ENCODE measurements at places on chromosomes 7 and 10.

DNA sequence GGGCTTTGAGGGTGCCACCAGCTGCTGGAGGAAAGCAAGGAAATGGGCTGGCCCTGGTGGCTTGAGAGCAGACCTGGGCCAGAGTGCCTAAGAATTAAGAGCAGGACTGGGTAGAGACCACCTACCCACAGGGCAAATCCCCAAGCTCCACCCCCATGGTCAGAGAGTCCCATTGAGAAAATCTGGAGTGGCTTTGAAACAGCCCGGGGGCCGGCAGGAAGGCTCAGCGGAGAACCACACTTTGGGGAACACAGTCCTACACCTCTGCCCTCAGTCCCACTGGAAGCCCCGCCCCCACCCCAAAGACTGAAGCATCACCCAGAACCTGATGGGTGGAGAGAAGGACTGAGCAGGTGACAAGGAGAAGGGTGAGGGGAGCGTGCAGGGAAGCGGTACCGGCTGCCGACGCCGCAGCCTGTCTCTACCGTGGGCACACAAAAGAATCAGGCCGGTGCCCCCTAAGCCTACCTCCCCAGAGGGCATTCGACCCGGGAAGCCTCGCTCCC is 3.6 kb downstream of the SMARCD3 start:
- no peak for DNase-seq

DNA sequence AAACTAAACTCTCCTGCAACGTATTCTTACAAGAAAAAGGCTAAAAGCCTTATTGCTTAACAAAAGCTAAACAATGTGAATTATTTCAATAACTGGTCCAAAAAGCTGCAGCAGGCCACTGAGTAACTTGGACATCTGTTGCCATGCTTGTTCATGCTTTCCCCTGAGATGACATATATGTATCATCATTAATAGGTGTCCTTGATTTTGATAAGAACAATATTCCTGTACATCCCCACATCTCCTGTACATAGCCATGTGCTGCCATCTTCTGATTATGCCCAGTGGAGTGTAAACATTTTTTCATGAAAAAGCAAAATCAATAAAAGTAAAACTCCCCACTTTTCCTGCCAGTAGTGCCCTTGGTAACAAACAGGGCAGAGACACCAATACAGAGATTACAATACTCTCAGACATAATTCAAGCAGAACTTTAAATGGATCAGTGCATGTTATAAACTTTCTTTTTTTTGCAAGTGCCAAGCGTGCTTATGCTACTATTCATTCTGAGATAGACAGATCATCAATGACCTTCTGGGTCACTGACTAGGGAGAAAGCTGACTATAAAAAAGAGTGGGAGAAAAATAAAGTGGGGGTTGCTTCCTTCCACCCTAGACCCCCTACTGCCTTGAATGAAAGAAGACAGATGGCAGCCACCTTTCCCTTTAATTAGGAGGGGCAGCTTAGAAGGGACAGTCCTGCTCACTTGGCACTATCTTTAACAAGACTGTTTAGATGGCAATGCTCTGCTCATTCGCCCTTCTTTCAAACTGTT is 205.5 kb upstream of the KLF14 start:
- no peak for DNase-seq

GRCh38 chr10:97217299-97217698 is 31.5 kb upstream of the SLIT1 start:
- DNase-seq = no peak

DNA sequence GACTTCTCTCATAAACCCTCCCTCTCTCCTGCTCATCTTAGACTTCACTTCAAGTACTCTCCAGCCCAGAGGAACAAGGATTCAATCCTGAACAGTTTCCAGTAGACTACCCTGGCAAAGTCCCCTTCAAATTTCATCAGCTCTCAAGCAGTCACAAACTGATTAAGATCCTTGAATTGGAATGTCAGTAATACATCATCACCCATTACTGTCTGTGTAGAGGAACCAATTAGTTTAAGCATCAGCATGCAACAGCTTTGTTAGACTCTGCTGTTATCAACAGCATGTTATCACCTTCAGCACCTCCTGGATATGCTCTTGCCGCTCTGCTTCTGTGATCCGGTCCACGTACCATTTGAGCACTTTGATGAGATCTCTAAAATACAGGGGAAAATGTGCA is 307.0 kb upstream of the IMMP2L start:
- DNase-seq = no peak

- DNase-seq = no peak
Measured at GRCh38 chr7:107388604-107389003, 81.3 kb upstream of the GPR22 start.

- no peak for DNase-seq
Measured at GRCh38 chr7:70994176-70994575, 137.8 kb upstream of the GALNT17 start.

DNA sequence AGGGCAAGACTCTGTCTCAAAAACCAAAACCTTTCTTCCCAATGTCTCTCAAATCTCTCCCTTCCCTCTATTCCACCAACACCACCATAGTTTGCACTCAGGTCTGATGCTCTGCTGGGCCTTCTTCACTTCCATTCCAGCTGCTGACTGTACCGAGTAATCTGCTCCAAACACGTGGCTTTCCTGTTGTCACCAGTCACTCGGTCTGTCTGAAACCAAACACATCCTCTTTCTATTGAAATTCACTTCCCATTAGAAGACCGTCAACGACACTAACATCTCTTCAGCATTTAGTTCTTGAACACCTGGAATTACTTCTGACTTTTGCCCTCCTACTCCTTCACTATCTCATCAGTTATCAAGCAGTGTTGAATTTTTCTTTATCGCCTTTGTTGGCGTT is 4.7 kb upstream of the NRF1 start:
- no peak for DNase-seq

- DNase-seq = no peak
Measured at GRCh38 chr10:84907461-84908009, 579.1 kb downstream of the CCSER2 start.

- no peak for DNase-seq
Measured at GRCh38 chr10:119981826-119982225, 89.3 kb downstream of the SEC23IP start.

DNA sequence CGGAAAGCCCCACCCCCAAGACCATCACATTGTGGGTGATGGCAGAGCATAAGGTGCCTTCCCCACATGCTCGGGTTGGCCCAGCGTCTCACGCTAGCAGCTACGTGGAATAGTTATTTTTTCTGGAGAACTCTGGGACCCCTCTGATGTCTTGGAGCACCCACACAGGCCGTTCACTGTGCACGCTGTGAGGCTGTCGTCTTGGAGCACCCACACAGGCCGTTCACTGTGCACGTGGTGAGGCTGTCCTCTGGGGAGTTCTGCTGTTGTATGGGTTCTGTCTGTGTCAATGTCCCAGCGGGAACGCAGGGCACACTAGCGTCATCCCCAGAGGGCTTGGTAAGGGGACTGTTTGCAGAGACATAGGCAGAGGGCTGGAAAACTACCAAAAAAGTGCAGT is 38.8 kb upstream of the FAM20C start:
- no peak for DNase-seq

DNA sequence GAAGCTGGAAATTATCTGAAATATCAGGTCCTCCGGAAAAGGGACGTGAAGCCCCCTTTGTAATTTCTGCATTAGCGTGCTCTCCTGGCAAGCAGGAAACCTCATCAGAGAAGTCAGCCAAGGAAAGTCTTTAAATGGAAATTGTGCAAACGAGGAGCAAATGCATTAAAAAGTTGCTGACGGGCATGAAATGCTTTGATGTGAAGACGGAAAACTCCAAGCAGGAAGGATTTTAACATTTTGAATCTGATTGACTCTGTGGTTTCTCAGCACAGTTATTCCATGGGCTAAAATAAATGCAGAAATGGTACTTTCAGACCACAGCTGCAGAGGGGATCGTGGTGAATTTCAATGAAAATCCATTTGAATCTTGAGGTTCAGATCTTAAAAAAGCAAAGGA is 167.8 kb downstream of the AHR start:
- no peak for DNase-seq

- no peak for DNase-seq
Measured at GRCh38 chr7:24466168-24466768, 107.0 kb upstream of the PALS2 start.

DNA sequence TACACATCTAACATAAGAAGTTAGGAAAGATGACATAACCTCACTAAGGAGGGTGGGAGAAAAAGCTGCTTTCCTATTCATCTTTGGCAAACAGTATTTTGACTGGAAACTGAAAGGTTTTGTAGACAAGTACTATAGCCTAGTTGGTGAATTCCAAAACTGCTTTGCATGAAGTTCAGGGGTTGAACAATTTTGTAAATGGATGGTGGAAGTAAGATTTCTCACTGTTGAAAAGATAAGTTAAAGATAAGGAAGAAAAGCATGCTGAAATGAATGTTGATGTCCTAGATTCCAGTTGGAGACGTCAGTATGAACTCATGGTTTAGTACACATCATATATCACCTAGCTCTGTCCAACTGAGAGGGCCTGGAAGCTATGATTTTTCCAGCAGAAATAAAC is 159.1 kb upstream of the FEZF1 start:
- DNase-seq = no peak

DNA sequence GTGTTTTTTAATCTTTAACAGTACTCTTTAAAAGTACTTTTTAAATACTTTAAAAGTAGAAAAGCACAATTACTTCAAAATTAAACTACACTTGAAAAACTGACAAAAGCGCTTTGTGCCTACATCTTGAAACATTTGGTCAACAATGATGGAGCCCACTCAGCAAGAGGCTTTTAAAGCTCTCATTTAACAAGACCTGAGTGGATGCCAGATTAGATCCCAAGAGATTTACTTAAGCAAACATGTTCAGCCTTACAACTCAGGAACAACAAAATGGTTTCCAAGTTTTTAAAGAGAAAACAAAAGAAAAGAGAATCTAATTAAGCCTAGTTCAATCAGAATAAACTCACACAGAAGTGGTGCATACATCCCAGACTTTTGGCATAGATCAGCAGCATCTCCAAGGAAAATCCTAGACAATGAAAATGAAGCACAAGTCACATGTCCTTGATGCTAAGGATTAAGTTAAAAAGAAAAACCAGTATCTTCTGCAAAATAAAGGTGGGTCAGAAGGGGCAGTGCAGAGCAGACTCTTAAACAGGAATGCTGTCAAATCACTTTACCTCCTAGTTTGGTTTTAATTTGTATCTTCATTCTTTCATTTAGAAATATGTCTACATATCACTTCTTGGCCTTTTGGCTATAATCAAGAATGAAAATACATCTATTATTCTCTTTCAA is 26.2 kb downstream of the HIBADH start:
- peak; percentile 67 for DNase-seq

GRCh38 chr7:45146531-45147379 is 10.8 kb upstream of the RAMP3 start:
- no peak for DNase-seq

DNA sequence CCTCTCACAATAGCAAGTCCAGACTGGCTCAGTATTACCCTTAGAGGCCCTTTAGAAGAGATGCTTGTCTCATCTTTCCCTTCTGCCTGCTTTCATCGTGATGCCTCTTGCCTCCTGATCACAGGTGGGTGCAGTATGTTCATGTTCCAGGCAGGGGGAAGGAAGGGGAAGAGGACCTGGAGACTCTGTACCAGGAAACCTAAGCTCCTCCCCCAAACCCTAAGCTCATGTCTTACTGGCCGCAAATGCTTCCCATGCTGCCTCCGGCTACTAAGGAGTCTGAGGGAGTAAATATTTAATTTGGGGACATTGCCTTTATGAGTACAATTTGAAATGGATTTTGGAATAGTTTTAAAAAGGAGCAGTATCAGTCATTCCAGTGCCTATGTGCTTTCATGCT is 192.6 kb downstream of the CDCA7L start:
- no peak for DNase-seq

GRCh38 chr10:89206402-89207180 is 526 bp downstream of the CH25H start:
- no peak for DNase-seq

GRCh38 chr7:139994356-139994755 is 68.4 kb downstream of the PARP12 start:
- no peak for DNase-seq
